Glomerular endothelial cell (primary cell): ENCODE measurements at places on chromosomes 3 and 15. TPM values are rescaled to one million over a fixed set of nuclear protein-coding genes. Genes with fewer than 3 reads are reported as not detected.

- peak; percentile 14 for DNase-seq
Observed at GRCh38 chr3:29822071-29822470, 541.2 kb downstream of the RBMS3 start.

- no peak for DNase-seq
Observed at GRCh38 chr3:19816631-19817030, 117.4 kb downstream of the EFHB start.

- DNase-seq = no peak
Observed at GRCh38 chr3:197701841-197702240, 34.9 kb downstream of the RUBCN start.

- no peak for DNase-seq
Observed at GRCh38 chr3:141009496-141009895, 41.7 kb upstream of the SPSB4 start.

DNA sequence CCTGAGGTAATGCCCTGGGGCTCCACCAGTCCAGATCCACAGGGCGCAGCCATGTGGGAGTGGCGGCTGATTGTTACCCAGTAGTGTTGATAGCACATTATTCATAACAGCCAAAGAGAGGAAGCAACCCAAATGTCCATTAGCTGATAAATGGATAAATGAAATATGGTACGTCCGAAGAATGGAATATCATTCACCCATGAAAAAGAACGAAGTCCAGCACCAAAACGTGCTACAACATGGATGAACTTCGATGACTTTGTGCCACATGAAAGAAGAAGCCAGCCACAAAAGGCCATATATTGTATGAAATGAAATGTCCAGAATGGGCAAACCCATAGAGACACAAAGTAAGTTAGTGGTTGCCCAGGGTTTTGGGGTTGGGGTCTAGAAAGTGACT lies 6.4 kb downstream of the SMAD6 start:
- DNase-seq = no peak

Gene CXCR6
- not detected in 2 replicates for total RNA-seq

Gene POLQ
- total RNA-seq = 0.68 and 1.6 TPM in 2 replicates
